ENCODE measurements at places on chromosomes 7 and 10.

GRCh38 chr10:640673-641045 lies 48.8 kb downstream of the DIP2C start:
- no peak for DNase-seq

GRCh38 chr10:105990529-105990928 lies 1174.0 kb downstream of the SORCS1 start:
- DNase-seq: no peak

GRCh38 chr7:116802746-116803152 lies 59.6 kb upstream of the CAPZA2 start:
- peak; percentile 15 for DNase-seq

DNA sequence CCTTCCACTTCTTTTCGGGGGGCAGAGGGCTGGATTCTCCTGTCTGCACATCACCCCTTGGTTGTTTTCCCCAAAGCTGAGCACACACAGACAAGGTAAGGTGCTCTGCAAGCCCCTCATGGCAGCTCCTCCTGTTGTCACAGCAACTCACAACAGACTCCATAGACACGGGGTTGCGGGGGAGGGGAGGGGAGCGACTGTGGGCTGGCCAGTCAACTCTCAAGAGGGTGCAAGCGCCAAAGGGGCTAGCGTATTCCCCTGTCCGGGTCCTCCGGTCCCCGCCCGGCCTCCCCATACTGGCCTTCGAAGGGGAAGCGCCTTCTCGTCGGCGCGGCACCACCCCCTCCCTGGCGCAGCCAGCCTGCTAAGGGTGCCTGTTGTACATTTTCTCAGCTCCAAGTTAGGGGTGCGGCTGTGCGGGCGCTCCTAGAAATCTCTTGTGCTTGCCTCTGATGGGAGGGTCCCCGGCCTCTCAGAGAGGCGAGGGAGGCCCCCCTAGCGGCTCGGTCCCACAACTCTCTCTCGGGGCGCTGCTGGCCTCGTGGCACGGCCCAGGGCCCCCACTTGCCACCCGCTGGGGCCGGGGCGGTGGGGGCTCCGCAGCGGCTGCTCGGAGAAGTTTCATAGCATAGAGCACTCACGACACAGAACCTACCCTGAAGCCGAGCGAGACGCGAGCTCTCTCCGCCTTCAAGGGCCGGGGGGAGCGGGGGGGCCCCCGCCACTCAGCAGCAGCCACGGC lies 498 bp downstream of the RHOBTB1 start:
- DNase-seq: peak; percentile 8

DNA sequence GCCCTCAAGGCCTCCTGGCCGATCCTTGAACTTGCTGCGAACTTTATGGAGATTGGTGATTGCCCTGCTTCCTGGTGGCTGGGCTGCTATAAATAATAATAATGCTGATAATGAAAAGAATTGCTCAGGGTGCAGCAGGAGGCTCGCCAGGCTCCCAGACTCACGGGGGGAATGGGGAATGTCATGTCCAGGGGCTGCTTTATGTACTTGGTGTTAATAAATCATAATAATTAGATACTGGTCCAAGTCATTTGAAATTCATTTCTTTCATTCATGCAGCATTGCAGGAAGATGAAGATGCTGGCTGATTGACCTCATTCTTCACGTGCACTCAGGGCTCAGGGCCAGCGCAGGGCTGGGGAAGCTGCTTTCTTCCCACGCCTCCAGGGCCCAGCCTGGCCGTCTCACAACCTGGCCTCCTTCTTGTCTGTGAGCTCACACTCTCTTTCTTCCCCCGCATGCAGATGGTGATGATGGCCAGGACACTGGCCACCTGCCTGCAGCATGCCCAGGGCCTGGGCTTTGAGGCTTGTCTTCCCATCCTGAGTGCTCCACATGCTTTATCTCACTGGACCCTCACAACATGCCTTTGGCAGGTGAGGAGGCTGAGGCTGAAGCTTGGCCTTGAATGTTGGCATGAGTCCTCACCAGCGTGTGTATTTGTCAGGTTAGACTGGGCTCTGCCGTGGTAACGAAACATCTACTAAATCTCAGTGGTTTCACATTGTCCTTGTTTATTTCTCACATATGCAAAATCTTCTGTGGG lies 138.4 kb upstream of the TNS3 start:
- no peak for DNase-seq

DNA sequence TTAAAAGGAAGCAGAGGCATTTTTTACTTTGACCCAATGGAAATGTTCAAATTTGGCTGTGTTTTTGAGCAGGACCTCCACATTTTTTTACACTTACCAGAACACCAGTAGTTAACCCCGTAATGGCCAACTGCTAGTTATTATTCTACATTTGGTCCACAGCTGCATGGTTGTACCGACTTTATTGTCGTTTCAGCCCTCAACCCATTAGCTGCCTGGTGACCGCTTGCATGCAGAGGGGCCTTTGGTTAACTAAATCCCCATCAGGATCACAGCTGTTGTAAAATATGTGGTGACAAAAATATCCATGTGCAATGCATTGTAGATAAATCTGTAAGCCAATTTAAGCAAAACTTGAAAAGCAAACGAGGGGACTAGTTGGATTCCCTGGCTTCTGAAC lies 342.2 kb upstream of the MEOX2 start:
- DNase-seq: no peak

- DNase-seq: no peak
These were observed 36.2 kb downstream of the SYPL1 start for GRCh38 chr7:106075937-106076336.

- DNase-seq: no peak
These were observed 123.7 kb downstream of the KAT6B start for GRCh38 chr10:74949843-74950765.

GRCh38 chr10:92014620-92015019 lies 91.0 kb downstream of the BTAF1 start:
- DNase-seq: no peak

DNA sequence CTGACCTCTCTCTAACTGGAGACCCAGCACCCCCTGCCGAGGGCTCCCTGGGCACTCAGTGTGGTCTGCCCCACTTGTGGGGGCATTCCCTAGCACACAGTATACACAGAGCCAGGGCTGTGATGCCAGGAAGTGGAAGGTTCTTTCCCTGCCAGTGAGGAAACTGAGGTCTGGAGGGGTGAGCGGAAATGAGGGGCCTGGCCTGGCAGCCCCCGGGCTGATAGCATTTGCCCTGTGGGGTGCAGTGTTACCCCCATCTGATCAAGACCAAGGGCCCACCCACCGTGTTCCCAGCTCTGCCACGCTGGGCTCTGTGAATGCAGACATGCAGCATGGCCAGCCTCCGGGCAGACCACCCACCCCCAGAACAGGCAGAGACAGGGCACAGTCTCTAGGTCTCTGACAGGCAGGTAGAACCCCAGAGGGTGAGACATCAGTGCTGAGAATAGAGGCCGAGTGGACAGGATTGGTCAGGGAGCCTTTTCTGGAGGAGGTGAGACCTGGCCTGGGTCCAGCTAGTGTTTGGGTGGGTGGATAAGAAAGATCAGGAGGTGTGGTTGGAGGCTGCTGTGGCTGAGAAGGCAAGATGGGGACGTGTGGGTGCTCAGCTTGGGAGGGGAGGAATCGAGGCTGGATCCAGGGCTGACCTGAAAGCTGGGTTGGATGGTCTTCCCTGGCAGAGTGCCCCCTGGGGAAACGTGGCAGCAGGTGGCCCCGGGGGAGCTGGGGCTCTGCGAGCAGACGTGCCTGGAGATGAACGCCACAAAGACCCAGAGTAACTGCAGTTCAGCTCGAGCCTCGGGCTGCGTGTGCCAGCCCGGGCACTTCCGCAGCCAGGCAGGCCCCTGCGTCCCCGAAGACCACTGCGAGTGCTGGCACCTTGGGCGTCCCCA lies 10.8 kb upstream of the ZNF862 start:
- peak; percentile 19 for DNase-seq

GRCh38 chr7:11005202-11005601 lies 31.5 kb downstream of the PHF14 start:
- DNase-seq: no peak

- DNase-seq: no peak
These were observed 26.3 kb upstream of the LOXL4 start for GRCh38 chr10:98294270-98294627.

- no peak for DNase-seq
These were observed 14.4 kb downstream of the CDC14C start for GRCh38 chr7:48938539-48939295.

DNA sequence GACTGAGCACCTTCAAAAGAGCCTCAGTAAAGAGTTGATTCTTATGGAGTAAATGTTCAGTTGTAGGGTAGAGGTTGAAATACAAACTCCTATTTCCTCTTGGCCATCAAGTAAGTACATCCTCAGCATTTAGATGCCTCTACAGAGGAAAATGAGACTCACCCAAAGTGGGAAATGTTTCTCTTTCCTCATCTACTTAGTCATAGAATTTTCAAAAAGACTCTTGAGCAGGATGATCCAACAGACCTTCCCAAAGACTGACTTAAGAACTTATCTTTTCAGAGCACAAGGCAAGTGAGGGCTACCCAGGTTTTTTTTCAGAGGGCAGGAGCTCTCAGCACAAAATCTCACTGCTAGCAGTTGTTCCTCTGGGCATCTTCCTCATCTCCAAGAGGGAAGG lies 449.1 kb downstream of the KCNMA1 start:
- DNase-seq: no peak

GRCh38 chr7:41207141-41207540 lies 495.7 kb downstream of the INHBA start:
- no peak for DNase-seq

DNA sequence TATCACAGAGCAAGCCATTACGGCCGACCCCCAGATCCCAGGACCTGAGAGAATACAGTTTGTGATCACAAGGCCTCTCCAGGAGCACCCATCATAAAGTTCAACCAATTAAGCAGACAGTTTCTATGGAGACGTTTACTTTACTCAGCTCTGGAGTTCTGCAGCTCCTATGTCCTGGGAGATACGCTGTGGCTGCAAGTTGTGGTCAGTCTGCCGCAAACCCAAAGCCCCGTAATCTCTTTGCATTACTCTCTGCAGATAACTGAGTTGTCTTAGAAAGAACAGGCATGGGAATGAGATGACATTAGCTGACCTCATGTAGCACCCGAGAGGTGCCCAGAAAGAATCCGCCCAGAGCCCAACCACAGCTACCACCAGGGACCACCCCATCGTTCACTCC lies 305.1 kb downstream of the FGFR2 start:
- no peak for DNase-seq

DNA sequence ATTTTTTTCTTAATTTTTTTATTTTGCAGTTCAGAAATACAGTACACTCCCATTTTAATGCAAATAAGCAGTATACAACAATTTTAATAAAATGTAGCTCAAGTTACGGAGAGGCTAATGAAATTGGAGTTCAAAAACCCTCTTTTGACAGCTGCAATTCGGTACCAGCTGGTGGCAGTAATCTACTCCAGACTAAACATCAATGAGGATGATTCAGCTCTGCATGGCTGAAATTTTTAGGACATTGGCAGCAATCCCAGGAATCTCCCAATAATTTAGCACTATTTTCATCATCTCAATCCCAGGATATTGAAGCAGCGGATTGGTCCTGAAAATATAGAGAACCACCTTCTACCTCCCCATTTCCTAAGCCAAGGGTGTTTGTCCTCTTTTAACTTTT lies 278.8 kb downstream of the CACNA2D1 start:
- DNase-seq: no peak

DNA sequence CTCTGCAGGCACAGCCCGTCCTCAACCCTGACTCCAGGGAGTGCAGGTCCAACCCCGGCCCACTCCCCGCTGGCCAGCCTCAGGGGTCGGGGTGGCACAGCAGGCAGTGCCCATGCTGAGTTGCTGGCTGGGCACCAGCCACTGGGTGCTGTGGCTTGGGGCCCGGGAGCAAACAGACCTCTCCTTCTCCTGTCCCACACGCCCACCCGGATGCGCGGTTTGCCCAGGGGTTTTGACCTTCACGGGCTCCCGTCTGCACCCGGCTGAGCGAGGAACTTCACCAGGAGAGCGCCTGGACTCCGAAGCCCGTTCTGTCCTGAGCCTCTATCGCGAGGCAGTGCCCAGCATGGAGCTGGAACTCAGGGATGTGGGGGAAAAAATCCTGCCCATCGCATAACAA lies 2.6 kb upstream of the GRIFIN start:
- no peak for DNase-seq

GRCh38 chr7:134622303-134622995 lies 24.2 kb upstream of the BPGM start:
- no peak for DNase-seq

DNA sequence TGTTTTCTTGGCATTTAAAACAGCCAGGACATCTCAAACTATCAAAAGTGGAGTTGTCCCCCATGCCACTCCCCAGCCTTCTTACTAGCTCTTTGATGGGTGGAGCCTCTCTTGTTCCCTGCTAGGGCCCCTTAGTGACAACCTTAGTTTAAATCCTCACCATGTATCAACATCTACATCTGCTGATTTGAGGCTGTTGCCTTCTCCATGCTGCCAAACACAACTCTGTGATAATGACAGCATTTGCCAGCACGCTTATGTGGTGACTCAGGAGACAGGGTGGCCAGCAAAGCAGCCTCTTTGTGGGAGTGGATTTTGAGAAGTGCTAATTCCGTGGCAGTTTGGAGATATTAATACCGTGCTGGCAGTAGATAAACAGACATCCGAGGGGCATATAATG lies 145.4 kb downstream of the LRRC4 start:
- DNase-seq: no peak

DNA sequence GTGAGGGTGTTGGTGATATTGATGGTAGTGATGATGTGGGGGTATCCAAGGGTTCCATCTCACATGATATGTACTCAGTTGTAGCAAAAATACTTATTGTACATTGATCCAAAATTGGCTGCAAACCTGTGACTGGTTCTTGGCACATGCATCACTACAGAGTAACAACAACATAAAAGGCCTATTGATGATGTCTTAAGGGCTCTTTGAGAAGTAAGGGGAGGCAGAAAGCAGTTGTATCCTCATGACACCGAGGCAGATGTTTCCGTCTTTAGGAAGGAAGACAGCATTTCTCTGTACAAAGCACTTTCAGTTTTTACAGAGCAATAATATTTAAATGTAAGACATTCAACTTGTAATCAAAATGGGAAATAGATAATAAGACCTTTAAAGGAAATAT lies 34.5 kb downstream of the NRG3 start:
- DNase-seq: no peak

DNA sequence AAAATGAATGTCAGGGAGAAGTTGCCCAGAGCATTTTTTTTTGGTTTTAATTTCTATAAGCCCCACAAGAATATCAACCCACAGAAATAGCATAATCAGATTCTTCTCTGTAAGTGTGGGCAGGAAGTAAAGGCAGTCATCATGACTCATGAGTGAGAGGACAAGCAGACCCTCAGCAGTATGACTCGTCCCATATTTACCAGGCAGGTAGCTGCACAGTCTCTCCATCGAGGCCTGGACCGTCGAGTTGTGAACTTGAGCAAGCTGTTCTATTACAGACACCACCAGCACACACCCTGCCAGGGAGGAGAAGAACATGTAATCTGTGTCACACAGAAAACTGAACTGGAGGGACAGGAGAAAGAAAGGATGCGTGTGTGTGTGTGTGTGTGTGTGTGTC lies 37.8 kb downstream of the AOAH start:
- DNase-seq: no peak

Data from GM12891 (cell line).